ENCODE measurements at places on chromosomes 2 and 18. TPM values are rescaled to one million over a fixed set of nuclear protein-coding genes. Genes with fewer than 3 reads are reported as not detected.

Gene DSEL
- total RNA-seq = 51.4 TPM

Gene RAB12
- 119 TPM for total RNA-seq

Gene TUBB8B
- not detected for total RNA-seq

Gene SLC30A3
- total RNA-seq = 0.82 TPM

- DNase-seq = peak; percentile 78
Measured at GRCh38 chr2:130824492-130825061, 12.1 kb upstream of the ARHGEF4 start.

DNA sequence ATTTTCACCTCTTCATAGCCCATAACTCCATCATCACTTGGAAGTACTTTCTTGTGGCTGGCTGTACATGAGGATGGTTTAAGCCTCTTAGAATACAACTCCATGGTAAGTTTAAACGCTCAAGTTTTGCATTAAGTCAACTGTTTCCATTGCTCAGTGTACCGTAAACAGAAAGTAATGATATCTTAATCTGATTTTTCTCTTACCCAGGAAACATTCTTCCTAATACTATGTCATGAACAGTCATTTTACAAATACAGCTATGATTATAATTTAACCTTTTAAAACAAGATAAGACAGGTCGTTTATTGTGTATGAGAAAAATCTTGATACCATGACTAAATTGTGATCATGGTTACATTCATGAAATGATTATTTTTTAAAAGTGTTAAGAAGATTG lies 11.6 kb upstream of the DYNC2LI1 start:
- DNase-seq = no peak

- no peak for DNase-seq
Measured at GRCh38 chr2:161121622-161122021, 38.6 kb upstream of the TANK start.

DNA sequence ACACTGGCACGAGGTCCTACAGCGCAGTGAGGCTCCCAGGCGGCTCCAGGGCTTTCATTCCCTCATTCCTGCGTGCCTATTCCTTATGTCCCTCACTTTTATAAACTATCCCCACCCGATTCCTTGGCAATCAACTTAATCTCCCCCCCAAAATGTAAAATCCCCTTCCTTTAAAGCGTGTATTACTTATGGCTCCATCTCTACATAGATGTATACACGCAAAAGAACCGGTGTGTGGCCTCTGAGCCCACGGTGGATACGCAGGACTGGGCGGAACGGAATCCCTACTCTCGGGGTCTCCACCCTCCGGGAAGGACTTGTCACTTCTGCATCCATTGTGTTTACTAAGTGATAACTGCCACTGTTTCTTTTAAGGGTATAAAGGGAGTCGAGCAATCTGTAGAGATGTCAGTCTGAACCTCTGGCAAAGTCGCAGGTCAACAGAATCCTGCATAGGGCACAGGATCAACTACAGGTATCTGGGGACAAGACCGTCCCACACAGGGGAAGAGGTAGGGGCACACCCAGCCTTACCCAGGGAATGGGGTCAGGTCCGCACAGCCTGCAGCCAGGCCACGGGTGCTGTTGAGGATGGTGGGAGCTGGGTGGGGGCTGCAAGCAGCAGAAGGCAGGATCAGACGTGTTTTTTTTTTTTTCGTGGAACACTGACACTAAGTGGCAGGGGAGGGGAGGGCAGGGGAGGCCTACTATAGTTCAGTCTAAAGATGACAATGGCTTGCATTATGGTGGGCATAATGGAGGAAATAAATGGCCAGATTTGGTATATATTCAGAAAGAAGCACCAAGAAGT lies 42.1 kb downstream of the HDLBP start:
- no peak for DNase-seq

- DNase-seq = no peak
Measured at GRCh38 chr2:171018522-171018921, 89.5 kb downstream of the GORASP2 start.

- DNase-seq = no peak
Measured at GRCh38 chr2:28422908-28423741, 30.5 kb downstream of the FOSL2 start.

DNA sequence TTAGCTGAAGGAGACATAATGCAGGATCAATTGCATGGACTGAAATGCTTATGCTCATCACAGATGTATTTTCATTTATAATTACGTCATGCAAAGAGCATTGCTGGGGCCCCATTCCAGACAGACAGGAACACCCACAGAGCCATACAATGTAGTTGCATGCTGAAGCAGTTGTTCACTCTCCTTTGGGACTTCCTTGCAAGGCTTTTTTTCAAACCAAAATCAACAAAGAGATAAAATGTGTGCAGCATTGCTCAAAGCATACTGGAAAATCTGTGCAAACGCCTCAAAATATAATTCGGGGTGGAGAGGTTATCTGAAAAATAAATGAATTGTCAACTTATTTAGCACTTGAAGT lies 463.2 kb downstream of the CDH2 start:
- no peak for DNase-seq

DNA sequence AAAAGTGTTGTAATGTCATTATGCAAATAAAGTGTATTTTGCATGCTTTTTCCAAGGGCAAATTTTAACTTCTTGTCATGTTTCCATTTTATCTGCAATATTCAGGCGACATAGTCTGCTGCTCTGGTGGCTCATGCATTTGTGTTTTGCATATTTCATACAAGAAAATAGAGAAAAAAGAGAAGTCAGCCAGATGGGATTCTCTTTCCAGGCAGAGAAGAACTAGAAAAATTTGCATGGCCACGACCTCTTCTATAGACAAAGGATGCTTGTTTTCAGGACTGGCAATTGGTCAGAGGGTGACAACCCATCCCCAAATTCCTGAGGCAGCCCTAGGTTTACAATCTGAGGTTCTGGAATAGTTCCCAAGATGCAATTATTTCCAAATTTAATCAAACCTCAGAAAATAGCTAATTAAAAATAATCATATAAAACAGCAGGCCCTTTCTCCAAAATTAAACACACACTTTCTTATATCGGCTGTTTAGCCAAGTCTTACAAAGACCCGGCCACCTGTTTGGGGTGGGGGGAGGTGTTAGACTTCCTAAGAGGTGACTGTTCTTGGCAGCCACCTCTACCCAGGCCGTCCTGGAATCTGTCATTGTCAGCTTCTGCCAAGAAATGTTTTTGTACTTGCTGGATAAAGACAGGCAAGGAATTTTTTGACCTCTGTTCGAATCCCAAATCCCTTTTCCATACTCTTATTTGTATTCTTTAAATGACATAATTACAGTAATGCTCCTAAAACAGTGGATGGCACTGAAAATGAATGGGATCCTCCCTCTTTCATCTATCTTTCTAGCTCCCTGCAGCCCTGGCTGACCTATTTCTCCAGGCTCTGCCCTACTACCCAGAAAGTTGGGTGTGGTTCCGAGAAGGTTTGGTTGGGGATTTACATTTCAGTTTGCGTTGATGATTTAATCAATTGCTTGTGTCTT lies 20.8 kb upstream of the SOS1 start:
- no peak for DNase-seq

DNA sequence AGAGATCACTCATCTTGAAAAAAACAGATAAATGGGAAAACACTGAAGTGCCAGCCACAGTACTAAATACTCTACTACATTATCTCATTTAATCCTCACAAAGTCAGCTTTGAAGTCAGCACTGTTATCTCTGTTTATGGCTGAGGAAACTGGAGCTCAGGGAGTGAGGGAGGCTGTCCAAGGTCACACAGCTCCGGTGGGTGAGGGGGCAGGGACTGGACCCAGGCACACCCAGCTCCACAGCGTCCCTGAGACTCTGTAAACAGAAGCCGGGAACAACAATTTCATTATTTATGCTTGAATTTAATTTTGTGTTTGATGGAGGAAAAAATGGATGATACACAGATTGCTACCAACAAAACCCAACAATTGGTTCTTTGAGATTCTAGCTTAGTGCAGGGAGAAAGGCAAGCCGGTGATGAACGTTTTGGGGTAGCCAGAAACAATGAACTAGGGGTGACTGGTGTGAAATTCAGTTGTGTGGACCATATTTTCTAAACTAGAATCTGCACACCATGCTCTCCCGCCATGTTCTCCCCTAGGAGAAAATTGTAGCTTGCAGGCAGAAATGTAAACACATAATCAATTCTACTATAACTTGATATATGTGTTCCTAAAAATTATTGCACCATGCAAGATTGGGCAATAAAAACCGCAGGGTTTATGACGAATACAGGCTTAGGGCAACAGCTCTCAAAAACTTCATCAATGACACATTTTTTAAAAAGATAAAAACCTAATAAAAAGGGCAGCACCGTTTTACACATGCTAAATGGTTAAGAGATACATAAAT lies at the start of gene GREB1:
GREB1 (plus strand) TSS at position 768 of the 793 bp plus-strand sequence. CDS start 22,570 bp downstream, outside the sequence.
- DNase-seq = no peak

- no peak for DNase-seq
Measured at GRCh38 chr2:204197336-204198005, 260.9 kb downstream of the ICOS start.

DNA sequence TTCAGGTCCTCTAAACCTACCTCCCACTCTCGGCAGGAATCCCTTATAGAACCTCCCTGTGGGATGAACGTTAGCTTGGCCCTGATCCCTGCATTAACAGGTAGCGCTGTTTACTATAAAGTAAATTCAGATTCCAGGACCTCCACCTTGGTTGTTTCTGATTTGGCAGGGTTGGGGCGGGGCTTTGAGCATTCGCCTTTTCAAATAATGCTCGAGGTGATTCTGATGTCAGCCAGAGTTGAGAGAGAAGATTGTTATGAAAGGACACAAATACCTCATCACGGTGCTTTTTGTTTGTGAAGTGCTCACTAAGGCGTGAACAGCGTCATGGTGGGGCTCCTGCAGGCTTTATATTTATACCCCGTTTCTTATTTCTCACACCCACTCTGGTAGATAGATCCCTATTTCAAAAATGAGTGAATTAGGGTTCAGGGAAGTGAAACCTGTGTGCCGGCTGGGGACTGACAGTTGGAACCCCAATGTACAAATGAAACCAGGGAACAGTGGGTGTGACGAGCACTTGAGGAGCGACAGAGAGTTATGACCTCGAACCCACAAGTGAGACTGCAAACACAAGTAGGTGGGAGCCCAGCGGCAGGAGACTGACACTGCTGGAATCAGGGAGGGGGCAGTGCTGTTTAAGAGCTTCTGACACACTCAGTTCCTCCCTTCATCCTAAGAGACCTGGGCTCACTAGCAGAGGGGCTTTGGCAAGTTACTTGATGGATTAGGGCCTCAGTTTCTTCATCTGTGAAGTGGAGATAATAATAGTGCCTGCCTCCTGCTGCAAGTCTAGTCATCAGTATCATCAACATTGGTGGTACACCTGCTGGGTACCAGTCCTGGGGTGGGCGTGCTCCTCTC lies 14.2 kb upstream of the CXCR4 start:
- DNase-seq = no peak

- no peak for DNase-seq
Measured at GRCh38 chr18:55144193-55144930, 185.1 kb upstream of the CCDC68 start.

DNA sequence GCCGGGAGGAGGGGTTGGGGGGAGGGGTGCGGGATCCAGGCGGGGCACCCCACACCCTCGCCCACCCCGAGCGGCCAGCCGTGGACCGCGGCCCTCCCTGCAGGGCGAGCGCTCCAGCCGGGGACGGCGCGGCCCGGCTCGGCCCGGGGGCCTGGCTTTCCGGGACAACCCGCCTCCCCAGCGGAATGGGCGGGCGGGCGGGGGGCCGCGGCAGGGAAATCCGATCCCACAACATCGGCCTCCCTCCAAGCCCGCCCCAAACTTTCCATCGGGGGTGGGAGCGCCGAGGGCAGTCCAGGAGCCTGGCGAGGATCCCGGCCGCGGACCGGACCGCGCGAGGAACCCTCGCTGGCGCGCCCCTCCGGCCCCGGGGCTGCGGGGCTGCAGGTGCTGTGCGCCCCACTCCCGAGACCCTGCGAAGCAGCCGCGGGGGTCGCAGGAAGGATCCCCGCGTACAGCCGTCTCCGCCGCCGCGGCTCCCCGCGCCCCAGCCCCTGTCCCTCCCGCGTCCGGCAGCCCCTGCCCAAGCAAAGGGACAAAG lies 529 bp downstream of the SEMA4C start:
- DNase-seq = peak; percentile 71

DNA sequence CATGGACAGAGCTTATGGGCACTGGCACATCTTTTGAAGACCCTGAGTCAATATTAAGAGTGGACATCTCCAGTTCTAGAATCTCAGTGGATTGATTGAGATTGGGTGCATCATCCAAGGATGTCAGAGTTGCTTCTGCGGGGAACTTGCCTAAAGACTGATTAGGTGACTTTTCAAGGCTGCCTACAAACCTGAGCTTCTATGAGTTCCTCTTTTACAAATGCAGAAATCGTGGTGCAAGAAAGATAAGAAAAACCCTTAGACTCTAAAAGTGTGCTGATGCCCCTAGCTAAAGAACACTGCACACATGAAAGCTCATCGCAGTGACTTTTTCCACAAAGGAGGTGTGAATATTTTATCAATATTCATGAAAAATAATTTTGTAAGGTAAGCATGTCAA lies 86.8 kb upstream of the NEDD4L start:
- no peak for DNase-seq

DNA sequence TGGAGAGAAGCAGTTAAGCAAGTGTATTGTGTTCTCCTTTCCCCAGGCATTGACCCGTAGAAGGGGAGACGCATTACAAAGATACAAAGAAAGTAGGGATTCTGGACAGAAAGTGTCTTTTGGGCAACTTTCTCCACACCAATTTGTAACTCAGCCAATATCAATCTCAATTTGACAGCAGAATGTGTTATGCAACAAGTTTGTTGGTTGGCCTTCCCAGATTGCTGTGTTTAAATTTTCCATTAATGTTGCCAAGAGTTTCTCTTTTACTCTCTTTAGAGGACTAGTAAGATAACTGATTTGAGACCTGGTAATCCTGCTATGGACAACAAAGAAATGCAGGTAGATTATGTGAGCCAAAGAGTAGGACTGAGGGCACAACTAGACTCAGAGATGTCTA lies 279.6 kb downstream of the ZNF804A start:
- no peak for DNase-seq

DNA sequence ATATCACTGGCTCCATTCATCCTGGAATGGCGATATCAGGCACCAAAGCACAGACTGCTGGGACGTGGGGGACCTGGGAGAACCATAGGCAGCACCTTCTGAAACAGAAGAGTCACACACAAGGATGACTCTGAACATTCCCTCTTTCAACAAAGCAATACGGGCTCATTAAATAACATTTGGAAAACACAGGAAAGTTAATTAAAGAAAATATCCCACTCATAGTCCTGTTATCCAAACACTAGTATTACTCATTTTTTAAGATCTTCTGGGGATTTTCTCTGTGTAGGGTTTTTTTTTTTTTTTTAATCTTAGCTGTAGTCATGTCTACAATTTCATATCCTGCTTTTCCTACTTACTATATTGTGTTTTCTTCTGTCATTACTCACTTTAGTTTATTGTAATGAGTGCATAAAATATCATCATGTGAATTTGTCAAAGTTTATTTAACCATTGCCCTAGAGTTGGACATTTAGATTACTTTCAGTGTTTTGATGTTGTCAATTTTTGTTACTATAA lies 70.0 kb upstream of the SP3 start:
- no peak for DNase-seq
